ENCODE measurements at places on chromosomes 16 and 17.

DNA sequence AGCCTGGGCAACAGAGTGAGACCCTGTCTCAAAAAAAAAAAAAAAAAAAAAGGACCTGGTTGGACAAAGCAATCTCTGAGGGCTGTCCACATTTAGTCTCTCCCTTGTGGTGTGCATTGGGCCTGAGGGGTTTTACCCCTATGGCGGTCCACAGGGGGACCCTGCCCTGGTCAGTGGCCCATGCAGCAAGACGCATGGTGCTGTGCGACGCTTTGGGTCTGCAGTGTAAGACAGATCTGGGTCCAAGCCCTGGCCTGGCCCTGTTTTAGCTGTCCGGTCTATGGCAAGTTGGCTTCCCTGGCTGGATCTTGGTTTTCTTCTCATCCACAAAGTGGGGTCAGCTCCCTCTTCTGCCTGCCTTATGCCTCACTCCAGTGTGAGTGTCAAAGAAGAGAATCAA, 123.2 kb upstream of the NLRP1 start:
- DNase-seq = no peak

DNA sequence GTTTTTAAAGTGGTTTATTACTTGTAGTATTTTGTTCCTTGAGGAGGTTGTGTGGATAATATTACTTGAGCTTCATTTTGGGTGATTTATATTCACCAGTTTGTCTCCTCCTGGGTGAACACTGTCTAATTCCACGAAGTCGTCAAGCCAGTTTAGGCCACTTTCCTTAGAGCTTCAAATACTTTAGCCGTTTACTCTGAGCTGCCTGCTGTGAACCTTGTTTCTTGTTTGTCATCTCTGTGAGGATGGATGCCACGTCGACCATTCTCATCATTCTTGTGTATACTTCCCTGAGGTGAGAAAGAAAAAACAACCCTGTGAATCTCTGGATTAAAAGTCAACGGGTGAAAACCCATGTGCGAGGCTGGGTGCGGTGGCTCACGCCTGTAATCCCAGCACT, 9.0 kb downstream of the KRT24 start:
- no peak for DNase-seq

GRCh38 chr17:13476720-13477119, 125.0 kb downstream of the HS3ST3A1 start:
- no peak for DNase-seq

DNA sequence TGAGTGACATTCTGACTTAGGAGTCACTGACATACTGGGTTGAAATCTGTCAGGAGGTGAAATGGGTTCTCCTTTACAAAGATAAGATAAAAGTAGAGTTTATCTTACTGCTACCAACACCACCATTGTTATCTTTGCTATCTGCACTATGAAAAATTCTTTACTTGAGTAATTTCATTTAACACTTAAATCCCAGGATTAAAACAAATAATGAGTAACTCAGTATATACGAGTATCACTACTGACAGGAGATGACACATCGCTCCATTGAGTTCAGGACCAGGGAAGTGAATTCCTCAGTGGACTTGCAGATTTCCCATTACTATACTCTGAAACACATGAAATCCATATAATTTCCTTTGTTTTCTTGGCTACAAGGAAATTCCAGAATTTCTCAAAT, 242.1 kb upstream of the NLRP1 start:
- no peak for DNase-seq

DNA sequence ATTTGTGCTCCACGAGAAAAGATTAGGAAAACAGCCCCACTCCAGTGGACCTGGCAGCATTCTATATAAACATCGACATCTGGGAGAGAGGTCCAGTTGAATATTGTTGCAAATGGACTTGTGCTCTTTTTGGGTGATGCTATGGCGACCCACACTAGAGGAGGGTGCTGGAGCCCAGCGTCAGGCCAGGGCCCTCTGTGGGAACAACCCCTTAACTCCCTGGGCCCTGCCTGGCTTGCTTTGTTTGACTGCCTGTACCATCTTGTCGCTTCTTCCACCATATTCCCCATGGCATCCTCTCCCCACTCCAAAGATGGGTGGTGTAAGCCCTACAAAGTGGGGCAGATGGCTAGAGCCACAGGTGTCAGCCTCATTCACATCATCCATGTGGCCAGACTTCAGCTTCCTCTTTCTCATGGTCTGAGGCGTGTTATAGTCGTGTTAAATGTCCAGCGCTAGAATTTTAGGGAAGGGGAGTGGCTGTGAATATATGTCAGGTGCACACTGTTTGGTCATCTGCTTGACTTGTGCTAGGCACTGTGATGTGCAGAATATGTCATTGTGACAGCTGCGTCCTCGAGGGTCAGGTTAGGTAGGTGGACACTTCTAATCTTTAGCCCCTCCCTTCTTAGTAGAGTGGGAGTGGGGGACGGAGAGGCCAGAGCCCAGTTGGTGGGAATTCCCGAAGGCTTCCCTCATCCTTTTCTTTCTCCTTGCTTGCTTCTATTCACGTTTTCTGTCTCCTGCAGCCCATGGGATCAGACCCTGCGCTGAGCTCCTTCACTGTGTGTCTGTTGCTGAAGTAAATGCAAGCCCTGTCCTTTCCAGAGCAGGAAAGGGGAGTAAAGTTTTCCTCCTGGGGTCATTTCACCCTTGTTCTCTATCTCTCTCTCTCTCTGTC, 49.8 kb downstream of the MPRIP start:
- DNase-seq = no peak

DNA sequence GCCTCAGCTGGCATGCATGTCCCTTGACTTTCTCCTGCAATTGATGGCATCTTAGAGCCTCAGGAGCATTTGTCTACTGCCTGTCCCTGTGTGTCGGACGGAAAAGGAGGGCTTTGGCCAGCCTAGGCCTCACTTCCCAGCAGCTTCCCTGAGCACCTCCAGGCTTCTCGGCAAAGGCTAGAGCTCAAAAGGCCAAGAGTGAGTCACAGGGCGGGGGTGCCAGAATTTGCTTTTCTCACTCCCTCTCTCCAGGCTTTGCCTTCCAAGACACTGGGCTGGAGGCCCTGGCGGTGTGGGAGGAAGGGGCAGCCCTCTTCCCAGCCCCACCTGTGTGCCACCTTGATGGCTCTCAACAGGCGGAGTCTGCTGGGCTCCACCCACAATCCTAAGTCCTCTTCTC, 107.3 kb upstream of the MAF start:
- no peak for DNase-seq

GRCh38 chr16:75106351-75107274, 10.0 kb downstream of the LDHD start:
- no peak for DNase-seq

- no peak for DNase-seq
Measured at GRCh38 chr16:74448990-74449389, 27.7 kb upstream of the CLEC18B start.

- DNase-seq = no peak
Measured at GRCh38 chr16:82657239-82657638, 30.5 kb downstream of the CDH13 start.

GRCh38 chr16:72838951-72839350, 209.0 kb downstream of the ZFHX3 start:
- no peak for DNase-seq

GRCh38 chr17:11244776-11245175, 3.8 kb downstream of the SHISA6 start:
- no peak for DNase-seq

DNA sequence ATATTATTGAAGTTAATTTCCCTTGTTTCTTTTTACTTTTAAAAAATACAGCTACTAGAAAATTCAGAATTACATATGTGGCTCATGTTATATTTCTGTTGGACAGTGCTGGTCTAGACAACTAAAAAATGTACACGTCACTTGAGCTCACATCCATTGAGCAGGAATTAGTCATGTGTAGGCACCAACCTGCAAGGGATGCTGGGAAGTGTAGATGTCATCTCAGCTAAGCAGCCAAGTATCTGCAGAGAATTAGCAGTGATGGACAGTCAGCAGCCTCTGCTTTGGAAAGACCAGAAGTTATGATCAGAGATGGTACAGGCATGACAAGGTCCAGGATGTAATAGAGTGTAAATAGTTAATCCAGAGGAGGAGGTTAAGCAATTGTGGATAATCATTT, 87.1 kb upstream of the HS3ST2 start:
- no peak for DNase-seq

GRCh38 chr17:74161503-74161875, 42.0 kb upstream of the RPL38 start:
- no peak for DNase-seq

DNA sequence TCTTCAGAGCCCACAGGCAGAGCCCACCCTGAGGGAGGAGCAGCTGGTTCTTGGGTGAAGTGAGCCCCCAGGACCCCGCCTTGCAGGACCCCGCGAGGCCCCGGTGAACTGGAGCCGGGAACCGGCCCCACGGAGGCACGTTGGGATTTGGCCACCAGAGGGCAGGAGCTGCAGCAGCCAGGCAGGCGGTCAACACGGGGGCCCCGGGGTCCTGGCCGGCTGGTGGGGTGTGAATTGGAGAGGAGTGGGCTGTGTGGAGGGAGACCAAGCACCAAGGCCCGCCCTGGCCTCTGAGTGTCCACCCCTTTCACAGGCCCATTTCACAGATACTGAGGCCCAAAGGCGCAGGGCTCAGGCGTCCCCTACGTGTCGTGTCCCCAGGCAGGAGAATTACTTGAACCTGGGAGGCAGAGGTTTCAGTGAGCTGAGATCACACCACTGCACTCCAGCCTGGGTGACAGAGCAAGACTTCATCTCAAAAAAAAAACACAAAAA, 2.2 kb downstream of the DPEP1 start:
- DNase-seq = no peak

DNA sequence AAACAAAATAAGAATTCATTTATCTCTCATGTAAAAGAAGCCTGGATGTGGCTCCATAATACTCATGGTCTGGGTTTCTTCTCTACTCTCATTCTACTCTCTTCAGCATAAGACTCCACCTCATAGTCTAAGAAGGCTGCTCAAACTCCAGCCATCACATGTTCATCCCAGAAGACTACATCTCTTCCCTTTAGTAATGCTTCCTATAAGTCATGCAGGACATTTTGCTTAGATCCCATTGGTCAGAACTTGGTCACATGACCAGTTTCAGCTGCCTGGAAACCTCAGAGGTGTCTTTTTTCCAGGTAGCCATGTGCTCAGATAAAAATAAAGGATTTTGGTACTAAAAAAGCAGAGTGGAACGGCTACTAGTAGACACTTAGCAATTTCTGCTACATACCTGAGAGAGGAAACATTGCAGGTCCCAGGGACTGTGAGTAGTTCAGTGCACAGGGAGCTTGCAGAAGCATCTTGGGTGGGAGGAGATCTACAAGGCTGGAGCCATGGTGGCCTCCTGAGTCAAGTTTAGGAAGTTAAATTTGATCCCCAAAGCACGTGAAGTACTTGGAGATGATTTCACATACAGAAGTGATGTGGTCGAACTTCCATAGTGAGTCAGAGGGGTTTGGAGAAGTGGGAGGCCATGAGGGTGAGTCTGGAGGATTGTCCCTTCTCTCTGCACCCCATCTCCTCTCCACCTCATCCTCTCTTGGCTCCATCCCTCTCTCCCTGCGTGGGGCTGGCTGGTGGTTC, 110.2 kb downstream of the CCDC182 start:
- DNase-seq = no peak

- DNase-seq = no peak
Measured at GRCh38 chr17:50953831-50954601, 87.9 kb upstream of the TOB1 start.

- DNase-seq = no peak
Measured at GRCh38 chr16:4347010-4347409, 4.1 kb downstream of the PAM16 start.

- DNase-seq = no peak
Measured at GRCh38 chr16:852451-853185, 52.1 kb upstream of the GNG13 start.

DNA sequence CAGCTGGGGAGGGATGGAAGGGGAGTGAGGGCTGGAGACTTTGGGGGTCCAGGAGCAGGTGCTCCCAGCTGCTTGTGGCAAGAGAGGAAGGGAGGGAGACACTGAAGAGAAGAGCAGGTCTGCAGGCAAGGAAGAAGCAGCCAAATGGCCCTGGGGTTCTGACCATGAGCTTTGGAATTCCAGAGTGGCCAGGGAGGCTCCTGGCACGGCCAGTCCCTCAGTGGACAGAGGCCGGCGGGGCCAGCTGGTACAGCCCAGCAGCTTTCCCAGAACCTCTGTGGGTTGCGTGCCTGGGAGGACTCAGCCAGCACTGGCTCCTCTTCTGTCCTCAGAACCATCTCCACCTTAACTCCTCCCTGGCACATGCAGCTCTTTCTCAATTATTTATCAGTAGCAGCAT, 233.0 kb downstream of the MSI2 start:
- no peak for DNase-seq

DNA sequence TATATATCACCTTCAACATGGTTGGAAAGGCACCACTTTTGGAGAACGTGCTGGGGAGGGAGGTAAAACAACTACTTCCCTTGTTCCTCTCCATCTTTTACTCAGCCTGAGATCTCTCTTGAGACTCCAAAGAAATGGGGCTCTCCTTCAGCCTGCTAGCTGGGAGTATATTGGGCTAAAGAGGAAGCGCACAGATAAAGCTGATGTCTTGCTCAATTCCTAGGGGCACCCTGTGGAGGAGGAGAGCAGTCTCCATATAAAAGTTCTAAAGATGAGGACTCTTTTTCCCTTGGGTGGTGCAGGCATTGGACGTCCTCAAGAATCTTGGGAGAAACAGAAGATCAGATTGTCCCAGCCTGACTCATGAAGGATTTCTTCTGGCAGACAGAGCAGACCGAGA, 4.6 kb upstream of the ETV4 start:
- no peak for DNase-seq

DNA sequence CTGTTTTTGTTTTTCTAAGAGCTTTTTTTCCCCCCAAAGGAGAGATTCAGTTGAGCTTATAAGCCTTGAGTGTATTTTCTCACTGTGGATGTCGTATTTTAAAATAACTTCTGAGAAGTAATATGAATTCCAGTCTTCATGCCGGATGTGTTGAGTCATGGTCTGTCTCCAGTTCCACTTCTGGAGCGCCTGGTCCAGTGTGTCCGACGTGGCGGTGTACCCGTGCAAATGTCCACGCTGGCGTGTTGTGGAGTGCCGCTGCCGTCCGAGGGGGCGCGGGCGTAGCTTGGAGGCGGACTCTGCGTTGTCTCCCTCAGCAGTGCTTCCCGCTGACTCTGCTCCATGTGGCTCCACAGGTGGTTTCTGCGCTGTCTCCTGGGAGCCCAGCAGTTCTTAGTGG, 60.9 kb upstream of the ZNF750 start:
- no peak for DNase-seq
